ENCODE measurements at places on chromosomes 3 and 15.

DNA sequence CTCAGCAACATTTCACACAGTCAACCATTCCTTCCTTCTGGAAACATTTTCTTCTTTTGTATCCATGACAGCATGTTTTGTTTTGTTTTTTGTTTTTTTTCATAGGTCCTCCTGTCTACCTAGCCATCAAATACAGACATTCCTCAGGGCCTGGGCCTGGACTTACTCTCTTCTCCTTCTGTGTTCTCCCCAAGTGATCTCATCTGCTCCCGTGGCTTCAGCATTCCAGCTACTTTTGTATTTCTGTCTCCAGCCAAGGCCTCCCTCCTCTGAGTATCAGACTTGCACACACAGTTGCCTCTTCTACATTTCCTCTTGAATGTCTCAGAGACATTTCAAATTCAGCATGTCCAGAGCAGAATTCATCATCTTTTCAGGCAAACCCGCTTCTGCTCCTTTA, 82.4 kb downstream of the HCN4 start:
- peak overlapping the region; percentile 56 for H3K27ac ChIP-seq
- no peak for DNase-seq
- no peaks in the 10 kb centered on the region for H3K27me3 ChIP-seq

DNA sequence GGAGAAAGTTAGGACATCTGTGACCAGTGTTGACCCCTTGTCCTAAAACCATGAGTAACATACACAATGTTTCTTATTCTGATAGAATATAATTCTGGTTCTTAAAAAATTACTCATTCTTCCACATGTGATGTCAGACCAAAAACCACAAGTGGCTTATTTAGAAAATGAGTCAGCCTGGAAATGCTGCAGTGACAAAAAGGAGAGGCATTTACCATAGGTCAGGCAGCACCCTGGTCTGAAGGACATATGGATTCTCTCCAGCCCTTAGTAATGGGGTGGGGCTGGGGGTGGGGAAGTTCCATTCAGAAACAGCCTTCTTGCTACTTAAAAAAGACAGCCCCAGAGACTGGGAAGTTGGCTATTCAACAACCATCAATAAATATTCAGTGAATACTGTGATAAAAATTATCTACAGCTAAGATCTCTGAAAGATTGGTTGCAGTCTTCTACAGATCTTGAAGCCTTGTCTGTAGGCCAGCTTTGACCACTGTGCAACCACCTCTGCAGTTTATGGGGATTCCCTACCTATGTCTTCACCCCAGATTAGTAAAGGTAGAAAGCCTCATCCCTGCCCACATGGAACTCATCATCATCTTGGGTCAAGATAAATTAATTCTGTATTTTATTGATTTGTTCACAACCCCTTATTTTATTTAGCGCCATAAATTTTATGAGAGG, 34.9 kb upstream of the TIMP4 start:
- H3K36me3 ChIP-seq: peaks cover 3% of the 10 kb centered on the region
- H3K4me3 ChIP-seq: peak overlapping the region; percentile 54
- peaks cover 77% of the 10 kb centered on the region for H3K4me1 ChIP-seq
- H3K27ac ChIP-seq: peak overlapping the region; percentile 95
- DNase-seq: peak; percentile 34

DNA sequence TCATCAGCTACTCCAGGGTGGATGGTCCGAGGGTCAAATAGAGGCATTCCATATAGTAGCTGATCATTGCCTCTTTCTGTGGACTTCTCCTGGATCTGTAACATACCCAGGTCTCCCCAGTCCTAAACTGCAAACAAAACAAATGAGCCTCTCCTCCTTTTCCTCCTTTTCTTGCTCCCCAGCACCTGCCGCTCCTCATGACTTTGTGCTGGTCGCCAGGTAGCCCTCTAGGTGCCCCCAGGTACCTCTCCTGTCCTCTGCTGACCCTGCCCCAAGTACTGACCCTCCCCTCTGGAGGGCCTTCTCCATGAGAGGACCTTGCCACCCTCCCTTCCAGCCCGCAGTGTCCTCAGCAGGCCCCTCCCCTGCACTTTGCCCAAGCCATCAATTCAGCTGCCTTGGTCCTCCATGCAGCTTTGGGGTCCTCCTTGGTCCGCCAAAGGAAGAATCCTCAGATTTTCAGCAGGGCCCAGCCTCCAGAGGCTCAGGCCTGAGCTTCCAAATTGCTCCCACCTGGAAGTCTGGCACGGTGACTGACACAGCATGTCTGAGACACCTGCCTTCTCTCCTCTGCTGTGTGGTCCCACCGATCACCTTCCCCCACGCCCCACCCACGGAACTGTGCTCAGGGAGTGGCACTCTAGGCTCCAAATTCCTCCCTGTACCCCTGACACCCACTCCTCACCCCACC, 111.0 kb downstream of the LRRK1 start:
- peak; percentile 6 for DNase-seq
- H3K27ac ChIP-seq: no peak overlapping the region
- H3K36me3 ChIP-seq: no peaks in the 10 kb centered on the region
- no peak overlapping the region for H3K4me3 ChIP-seq
- peaks cover 6% of the 10 kb centered on the region for H3K4me1 ChIP-seq

DNA sequence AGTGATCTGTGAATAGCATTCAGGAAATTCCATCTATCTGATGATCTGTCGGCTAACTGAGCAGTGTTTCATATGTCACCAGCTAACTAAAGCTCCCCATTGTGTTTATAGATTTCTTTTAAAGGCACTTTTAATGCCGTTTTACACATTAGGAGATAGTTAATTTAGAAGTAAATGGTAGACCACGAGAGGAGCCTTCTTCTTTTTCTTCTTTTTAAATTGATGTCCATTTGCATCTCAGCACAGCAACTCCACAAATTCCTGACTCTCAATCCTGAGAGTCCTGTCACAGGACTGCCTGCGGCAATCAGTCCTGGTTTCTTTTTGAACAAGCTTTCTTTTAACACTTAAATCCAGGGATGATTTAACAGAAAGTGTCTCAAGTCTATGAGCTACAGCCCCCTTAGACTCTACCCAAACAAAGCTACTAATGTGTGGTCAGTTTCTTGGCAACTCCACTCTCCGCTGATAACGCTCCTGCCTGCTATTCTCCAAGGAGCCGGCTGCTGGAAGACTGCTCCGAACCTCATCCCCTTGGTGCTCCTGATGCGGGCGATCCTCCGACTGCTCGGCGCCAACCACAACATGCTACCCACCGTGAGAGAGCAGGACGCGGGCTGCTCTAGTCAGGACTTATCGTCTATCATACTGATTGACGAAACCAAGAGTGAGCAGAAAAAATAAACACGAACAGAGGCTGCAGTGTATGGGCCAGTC, 421.4 kb downstream of the MECOM start:
- H3K4me1 ChIP-seq: no peaks in the 10 kb centered on the region
- H3K4me3 ChIP-seq: no peak overlapping the region

DNA sequence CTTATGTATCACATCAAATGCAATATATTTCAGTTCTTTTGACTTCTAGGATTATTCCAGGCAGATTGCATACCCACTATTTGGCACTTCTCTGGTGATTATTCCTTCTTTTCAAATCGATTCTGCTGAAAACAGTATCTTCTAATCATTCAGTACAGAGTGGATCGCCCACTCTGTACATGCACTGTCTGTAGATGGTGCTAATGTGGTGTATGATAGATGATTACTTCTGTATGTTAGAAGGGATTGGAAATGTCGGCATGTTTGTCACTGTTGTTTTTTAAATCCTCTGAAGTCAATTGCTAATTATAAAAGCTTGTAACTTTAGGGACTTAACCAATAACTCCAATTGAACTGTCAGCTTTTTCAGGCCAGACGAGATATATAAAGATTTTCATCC, 642.5 kb downstream of the GRM7 start:
- no peak overlapping the region for H3K4me3 ChIP-seq
- DNase-seq: no peak
- H3K4me1 ChIP-seq: no peaks in the 10 kb centered on the region

DNA sequence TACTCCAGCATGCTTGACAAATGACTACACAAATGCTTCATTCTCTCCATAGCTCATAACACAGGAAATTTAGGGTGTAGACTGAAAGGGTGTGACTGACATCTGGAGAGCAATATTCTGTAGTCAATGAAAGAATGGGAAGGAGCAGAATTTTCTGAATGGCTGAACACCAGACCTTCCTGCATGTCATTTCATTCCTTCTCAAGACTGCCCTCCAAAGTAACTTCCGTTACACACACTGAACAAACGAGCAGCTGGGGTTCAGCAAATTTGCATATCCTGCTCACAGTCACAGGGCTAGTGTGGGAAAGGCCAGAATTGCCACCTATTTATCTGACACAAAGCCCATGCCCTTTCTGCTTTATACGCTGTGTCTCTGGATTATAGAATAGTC, 325.0 kb upstream of the CFAP20DC start:
- H3K27me3 ChIP-seq: no peaks in the 10 kb centered on the region
- no peaks in the 10 kb centered on the region for H3K4me1 ChIP-seq
- no peak overlapping the region for H3K27ac ChIP-seq

DNA sequence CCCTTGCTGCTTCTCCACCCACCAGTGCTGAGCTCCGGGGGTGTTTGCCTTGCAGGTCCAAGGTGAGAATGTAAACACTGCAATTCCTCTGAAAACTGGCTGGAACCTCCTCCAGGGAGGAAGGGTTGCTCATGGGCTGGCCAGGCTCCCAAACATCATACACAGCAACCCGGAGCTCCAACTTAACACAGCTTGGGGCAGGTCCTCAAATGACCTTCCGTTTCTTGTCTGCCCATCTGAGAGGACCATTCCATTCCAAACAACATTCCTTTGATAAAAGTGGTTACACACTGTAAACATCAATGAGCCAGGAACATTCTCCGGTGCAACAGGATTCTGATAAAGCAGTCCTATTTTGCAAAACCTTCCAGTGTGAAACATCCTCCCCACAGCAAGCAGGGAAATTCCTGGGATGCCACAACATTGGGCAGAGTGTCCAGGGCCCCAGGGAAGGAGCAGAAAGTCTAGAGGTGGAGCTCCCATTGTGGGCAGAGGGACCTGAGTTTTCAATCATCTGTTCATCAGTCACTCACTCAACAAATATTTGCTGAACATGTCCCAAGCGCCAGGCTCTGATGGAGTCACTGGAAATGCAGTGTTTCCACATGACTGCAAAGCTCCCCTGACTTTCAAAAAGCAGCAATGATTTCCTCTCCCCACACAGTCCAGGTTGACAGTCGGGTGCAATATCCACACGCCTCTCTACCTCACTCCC, 7.3 kb upstream of the HEG1 start:
- H3K4me1 ChIP-seq: no peaks in the 10 kb centered on the region
- no peak overlapping the region for H3K4me3 ChIP-seq
- H3K27ac ChIP-seq: no peak overlapping the region

DNA sequence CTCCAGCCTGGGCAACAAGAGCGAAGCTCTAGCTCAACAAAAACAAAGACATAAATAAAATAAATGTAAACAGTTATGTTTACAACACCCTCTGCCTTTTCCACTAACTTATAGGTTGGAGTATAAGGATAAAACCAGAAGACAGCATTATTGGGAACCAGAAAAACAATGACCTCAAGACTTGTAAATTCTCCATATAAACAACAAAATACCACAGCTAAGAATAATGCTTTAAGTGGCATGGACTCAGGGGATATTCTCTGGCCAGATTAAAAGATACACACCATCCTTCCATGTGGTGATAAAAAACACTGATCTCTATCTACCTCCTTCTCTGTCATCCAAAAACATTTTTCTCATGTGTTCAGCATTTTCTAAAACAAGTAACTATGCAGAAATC, 500.6 kb downstream of the MAGI1 start:
- no peak overlapping the region for H3K4me3 ChIP-seq
- DNase-seq: no peak
- no peaks in the 10 kb centered on the region for H3K36me3 ChIP-seq
- no peaks in the 10 kb centered on the region for H3K27me3 ChIP-seq

DNA sequence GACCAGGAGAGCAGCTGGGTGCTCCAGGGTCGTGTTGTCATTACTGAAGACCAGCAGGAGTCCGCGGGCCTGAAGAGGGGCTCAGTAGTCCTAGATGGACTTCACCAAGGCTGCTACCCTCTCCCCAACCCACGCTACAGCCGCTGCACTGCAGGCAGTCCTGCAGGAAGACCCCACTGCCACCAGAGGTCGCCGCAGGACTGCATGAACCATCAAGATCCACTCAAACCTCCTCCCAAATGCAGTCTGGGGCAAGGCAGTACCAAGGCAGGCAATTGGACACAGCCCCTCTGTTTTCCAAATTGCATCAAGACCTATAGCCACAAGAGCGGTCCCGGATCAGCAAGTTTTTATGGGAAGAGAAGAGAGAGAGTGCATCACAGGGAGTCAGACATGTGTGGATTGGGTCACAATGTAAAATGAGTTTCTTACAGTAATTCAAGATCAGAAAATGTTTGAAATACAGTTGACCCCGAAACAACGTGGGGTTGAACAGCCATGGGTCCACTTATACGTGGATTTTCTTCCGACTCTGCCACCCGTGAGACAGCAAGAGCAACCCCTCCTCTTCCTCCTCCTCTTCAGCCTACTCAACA, 46.7 kb downstream of the DZIP1L start:
- peak; percentile 55 for DNase-seq
- H3K4me3 ChIP-seq: no peak overlapping the region
- peaks cover 23% of the 10 kb centered on the region for H3K4me1 ChIP-seq

DNA sequence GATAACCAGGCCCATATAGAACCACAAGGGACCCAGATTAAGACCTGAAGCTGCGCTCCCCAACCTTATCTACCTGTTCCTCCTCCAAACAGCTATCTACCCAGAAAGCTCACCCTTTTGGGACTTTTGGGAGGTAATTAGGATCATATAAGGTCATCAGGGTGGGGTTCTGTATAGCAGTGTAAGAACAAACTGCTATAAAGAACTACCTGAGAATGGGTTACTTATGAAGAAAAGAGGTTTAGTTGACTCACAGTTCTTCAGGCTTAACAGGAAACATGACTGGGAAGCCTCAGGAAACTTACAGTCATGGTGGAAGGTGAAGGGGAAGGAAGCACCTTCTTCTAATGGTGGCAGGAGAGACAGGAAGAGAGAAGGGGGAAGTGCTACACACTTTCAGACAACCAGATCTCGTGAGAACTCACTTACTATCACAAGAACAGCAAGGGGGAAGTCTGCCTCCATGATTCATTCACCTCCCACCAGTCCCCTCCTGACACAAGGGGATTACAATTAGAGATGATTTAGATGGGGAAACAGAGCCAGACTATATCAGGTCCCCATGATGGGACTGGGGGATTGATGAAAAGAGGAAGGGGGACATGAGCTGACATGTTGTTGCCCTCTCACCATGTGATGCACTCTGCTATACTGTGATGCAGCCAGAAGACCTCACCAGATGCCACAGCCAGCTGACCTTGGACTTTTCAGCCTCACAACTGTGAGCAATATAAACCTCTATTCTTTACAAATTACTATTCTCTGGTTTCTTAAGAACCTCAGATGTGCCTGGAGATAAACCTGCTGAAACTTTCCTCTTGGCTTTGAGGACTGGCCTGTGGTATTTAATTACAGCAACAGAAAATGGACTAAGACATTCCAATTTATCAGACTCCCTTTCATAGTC, 15.3 kb upstream of the FMN1 start:
- H3K27ac ChIP-seq: peak overlapping the region; percentile 50
- H3K27me3 ChIP-seq: peaks cover 7% of the 10 kb centered on the region
- no peaks in the 10 kb centered on the region for H3K36me3 ChIP-seq
- peaks cover 18% of the 10 kb centered on the region for H3K4me1 ChIP-seq

GRCh38 chr15:90205886-90206285, 4.8 kb downstream of the SEMA4B start:
- no peak overlapping the region for H3K27ac ChIP-seq
- H3K4me3 ChIP-seq: no peak overlapping the region
- peaks cover 26% of the 10 kb centered on the region for H3K4me1 ChIP-seq
- H3K27me3 ChIP-seq: no peaks in the 10 kb centered on the region
- H3K36me3 ChIP-seq: peaks cover 17% of the 10 kb centered on the region
- DNase-seq: no peak
